ENCODE measurements at places on chromosomes 3 and 15.

DNA sequence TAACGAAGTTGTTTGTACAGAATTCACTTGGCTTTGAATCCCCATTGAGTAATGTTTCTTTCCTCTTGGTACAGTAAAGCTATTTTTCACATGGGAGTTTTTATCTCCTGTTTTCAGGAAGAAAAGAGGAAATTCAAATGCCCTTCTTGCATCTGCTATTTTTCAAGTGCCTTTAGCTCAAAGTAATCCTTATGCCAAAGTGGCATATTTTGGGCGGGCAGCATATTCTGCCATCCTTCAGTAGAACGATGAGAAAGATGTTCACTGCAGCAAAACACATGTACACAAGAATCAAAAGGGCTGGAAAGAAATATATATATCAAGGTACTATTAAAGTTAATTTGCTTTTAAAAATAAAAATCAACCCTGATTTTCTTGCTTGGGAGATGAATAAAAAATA, 5.3 kb upstream of the NSMCE3 start:
- DNase-seq, result no peak

DNA sequence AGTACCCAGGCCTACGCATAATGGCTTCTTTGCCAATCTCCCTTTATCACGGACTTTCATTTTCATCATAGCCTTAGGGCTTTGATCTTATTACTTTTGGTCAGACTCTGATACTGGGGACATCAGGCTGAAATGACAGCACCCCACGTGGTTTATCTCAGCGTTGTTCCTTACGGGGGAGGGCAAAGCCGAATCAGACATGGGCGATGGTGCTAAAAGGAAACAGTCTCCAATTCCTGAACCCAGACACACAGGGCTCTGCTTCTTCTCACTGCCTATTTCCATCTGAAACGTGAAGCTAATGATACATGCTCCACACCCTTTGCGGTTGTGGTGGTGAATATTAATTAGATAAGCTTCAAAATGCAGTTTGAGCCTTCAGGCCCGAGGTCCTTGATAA, 59.4 kb upstream of the CD47 start:
- no peak for DNase-seq

GRCh38 chr15:52261498-52262242, 33.9 kb downstream of the MYO5C start:
- no peak for DNase-seq

DNA sequence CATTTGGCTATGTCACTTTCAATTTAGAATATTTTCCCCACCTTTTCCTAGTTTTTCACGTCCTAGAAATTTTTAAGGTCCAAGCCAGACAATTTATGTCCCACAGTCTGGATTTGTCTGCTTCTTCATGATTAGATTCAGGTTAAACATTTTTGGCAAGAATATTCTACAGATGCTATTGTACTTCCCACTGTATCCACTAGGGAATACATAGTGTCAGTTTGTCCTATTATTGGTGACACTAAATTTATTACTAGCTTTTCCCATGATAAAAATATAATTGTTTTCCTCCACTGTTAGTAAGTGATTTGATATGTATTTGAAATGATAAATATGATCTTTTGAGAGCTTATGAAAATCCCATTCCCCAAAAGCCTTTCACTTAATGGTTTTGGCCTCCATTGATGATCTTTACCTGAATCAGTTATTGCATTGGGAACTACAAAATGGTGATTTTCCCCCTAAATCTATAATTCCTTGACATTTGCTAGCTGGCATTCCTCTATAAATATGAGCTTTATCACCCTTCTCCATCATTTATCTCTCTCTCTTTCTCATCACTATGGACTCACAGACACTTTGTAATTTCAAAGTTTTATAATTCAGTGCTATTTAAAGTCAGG, 8.3 kb downstream of the ARL14 start:
- no peak for DNase-seq

- no peak for DNase-seq
Observed at GRCh38 chr3:193872265-193872753, 263.6 kb upstream of the HES1 start.

- no peak for DNase-seq
Observed at GRCh38 chr15:42375252-42375651, 16.0 kb downstream of the CAPN3 start.

DNA sequence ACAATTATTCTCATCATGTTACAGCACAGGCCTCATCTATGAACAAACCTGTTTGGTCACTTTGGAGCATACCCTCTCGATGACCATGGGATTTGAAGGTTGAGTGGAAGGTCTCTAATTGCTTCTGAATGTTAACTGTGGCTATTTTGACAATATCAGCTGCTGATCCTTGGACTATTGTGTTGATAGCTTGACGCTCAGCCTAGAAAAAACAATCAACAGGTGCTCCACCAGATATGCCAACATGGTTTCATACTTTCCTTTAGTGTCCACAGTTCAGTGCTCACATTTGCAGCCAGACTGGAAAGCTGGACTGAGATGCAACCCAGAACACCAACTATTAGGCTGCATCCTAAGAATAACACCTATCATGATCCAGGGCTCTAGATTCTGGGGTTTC, 109.7 kb downstream of the POLQ start:
- DNase-seq, result no peak

DNA sequence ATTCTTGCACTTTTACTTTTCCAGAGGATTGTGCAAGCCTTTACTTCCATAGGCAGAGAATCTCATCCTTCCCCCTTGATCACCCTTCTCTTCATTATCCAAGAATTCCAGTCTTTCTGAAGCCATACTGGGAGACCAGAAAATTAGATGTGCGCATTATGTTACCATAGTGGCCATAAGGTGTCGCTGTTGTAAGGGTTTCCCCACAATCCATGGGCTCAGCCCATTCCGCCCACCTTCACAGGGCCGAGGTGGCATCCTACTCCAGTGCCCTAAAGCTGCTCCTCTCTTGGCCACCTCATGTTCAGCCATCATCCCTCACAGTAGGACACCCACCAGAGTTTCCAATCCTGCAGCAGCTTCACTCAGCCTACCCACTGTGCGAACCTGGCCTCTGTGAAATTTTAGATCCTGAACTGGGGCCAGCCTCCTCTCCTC, 35.0 kb downstream of the CTSH start:
- DNase-seq, result no peak

- no peak for DNase-seq
Observed at GRCh38 chr15:60993008-60993407, 236.1 kb downstream of the RORA start.

DNA sequence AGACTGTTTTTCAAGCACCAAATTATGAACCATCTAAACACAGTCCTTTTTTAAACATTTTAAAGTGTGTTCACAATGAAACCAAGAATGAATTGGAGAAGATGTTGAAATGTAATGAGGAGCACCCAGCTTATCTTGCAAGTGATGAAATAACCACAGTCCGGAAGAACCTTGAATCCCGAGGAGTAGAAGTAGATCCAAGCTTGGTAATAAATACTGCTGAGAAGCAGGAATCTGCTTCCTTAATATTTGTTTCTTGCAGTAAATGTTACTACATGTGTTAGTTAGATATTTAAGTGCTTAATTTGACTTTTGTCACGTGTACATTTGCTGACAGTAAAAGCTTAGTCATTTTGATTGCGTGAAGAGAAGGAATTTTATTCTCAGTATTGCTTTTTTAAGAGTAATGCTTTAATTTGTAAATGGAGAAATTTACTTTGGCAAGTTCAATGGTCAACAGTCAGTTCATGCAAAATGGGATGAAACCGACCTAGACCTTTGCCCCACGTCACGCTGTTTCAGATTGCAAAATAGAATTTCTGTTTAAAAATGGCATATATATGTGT, 69.8 kb downstream of the OPA1 start:
- no peak for DNase-seq

DNA sequence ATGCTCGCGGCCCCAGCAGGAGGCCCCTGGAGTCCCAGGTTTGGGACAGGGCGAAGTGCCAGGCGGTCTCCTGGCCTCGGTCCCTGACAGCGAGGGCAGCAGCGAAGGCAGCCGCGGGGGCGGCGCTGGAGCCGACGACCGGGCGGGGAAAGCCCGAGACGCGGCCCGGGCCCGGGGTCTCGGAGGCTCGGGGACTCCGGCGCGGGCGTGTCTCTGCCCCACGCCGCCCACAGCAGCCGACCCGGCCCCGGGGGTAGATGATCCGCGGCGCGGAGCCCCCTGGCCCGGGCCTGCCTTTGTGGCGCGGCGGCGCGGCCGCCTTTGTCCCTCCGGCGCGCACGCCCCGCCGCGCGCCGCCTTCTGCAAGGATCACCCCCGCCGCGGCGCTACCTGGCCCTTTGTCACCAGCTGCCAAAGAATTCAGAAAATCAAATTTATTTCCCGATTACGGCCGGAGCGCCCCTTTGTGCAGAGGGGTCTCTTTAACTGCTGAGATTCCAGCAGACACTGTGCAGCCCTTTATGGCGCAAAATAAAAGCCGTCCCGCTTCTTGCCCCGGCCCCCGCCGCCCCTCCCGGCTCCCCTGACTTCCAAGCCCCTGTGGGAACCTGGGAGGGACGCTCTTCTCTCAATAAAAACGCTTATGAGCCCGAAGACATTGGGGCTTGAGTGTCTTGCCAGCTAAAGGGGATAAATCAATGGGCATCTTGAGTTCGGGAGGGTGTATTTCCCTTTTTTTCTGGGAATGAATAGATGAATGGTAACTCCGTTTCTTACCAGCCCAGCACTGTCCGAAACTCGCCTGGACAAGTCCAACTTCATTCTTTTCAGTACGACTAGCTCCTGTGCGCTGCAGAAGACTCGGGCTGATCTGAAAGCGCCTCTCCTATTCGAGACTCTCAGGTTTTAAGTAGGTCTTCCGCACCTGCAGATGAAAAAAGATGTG, 68.4 kb downstream of the HES1 start:
- DNase-seq, result no peak
